ENCODE measurements at places on chromosomes 1 and 21.

DNA sequence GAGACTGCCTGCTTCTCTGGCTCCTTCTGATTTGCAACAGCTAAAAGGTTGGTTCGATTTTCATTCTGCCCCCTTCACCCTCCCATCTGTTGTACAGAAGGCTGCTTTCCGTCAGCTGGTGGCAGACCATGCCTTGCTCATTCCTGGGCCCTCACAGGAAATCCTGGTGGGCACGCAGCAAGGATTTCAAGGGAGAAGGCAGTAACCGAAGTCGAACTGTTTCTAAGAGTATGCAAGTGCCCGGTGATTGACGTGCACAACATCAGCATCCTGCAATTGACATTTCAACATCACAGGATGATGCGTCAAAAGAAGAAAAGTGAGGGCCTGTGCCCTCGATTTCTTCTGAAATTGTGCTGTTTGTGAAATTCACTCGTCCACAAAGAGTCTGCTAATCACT is 83.8 kb downstream of the PLPP3 start:
- no peak for DNase-seq

DNA sequence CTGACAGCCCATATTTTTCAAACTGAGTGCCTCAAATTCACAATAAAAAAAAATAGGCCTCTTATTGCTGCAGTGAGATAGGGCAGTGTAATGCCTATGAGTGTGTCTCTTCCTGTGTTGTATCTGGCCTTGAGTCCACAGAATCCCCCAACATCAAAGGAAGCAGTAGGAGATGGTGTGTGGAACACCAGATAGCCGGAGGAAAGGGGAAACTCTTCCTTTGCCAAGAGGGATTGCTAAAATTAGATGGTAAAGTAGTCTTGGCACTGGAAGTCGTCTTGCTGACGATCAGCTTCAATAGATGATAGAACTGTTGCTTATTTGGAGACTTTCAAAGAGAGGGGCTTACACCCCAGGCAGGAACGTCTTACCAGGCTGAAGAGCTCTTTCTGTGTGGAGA is 51.8 kb downstream of the RUNX1 start:
- DNase-seq: no peak

DNA sequence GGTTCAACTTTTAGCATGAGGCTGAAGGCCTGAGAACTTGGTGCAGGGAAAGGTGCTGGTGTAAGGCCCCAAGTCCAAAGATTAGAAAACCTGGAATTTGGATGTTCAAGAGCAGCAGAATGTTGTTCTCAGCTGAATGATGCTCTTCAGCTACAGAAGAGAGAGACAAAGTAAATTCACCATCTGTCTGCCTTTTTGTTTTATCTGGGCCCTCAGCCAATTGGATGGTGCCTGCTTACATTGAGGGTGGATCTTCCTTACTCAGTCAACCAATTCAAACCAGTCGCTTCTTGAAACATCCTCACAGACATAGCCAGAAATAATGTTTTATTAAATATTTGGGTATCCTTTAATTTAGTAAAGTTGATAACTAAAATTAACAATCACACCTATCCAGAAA is 748.2 kb upstream of the ADAMTS5 start:
- no peak for DNase-seq

DNA sequence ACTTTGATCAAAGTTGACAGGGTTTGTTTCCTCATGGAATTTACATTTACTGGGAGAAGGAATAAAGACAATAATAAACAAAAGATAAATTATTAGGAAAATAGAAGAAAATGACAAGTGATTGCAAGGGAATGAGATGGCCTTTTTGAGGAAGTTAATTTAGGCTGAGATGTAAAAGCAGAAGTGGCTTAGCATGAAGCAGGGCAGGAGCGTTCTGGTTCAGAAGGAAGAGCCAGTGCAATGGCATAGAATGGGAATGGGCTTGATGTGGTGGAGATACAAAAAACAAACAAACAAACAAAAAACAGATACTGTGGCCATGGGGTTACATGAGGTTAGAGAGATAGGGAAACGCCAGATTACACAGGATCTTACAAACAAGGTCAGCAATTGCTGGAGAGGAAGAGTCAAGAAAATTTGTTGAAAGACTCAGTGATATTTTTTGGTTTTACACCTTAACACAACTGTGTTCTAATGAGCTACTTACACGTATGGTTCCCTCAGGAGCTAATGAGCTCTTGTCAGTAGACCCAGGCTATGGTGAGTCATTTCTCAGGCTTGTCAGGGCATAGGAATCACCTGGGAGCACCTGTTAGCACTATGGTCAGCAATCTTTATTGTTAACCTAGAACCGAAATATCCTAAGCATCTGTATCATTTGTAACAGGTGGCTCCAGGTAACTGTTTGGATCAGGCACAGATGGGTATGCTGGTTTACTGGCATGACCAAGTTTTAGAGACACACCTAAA is 8.7 kb upstream of the CADM3 start:
- no peak for DNase-seq

DNA sequence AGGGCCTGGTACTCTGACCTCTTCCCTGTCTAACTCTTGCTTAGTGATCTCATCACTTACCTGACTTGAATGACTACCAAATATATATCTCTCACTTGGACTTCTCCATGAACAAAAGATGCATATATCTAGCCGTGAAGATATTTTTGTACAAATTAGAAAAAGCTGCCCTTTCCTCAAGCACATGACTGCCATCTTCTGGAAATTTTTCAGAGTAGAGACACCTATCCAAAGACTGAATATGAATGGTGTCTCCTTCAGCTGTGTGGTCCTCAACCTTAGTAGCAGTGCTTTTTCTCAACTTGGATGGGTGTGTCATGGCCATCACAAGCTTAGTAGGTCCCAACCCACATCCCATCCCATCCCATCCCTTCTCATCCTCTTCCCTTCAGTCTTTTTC is 142.3 kb downstream of the DNM3 start:
- no peak for DNase-seq

DNA sequence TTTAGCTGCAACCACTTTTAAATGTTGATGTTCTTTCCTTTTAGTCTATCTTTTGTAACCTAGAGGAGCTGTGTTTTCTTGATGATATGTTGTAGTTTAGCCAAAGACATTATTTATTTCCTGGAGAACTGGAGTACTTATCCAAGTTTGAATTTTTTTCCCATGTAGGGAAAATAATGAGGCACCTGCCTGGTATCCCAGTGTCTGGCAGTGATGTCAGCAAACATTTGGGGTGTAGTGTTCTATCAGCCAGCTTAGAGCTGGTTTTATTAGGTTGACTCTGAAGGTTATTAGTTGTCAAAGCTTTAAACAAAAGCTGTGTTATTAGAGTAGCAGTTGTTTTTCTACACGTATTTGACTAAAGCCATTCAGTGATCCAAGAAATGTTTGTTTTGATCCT is 3.2 kb downstream of the CTPS1 start:
- DNase-seq: no peak

GRCh38 chr1:55399346-55399745 is 184.2 kb upstream of the USP24 start:
- DNase-seq: no peak

DNA sequence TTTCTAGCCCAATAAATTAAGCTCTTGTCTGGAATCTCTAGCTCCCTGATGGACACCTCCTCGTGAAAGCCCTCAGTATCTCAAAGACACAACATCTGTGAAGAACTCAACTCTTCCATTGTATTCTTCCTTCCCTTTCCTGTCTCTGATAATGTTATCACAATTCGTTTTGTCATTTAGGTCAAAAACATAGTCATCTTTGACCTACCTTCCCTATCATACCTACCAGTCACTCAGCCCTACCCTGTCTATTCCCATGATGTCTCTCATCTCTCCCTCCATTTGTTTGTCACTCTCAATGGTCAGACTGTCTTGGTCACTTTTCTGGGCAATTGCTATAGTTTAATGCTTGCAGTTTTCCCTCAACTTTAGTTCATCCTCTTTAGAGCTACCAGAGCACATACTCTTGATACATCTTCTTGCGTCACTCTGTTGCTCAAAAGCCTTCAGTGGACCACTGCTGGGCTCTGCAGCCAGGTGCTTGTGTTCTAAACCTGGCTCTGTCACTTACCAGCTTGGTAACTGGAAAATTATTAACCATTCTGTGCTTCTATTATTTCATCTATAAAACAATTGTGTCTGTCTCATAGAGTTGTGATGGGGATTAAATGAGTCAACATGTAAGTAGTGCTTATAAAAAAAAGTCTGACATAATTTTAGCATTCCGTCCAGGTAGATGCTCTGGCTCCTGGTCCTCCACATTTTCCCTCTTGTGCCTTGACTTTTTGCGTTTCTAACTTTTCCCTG is 39.6 kb downstream of the DDR2 start:
- no peak for DNase-seq

DNA sequence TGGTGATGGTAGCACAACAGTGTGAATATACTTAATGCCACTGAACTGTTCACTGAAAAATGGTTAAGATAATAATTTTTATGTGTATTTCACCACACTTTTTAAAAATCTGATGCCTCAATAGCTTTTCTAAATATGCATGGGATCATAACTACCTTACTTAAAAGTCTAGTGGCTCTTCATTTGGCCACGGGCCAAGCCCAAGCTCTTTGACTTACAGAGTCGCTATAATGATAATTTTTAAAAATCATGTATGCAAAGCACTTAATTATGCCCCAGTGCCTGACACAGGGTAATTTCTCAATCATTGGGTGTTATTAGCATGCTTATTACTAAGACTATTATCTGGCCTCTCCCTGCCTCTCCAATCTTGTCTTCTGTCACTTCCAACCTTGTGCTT is 7.6 kb upstream of the CNN3 start:
- DNase-seq: no peak

GRCh38 chr1:235996048-235996785 is 68.7 kb downstream of the NID1 start:
- no peak for DNase-seq

GRCh38 chr1:1075148-1075935 is 1.2 kb upstream of the RNF223 start:
- no peak for DNase-seq

GRCh38 chr1:185570962-185571361 is 163.2 kb upstream of the HMCN1 start:
- DNase-seq: no peak

- no peak for DNase-seq
Observed at GRCh38 chr1:110696818-110697217, 22.1 kb upstream of the KCNA3 start.

DNA sequence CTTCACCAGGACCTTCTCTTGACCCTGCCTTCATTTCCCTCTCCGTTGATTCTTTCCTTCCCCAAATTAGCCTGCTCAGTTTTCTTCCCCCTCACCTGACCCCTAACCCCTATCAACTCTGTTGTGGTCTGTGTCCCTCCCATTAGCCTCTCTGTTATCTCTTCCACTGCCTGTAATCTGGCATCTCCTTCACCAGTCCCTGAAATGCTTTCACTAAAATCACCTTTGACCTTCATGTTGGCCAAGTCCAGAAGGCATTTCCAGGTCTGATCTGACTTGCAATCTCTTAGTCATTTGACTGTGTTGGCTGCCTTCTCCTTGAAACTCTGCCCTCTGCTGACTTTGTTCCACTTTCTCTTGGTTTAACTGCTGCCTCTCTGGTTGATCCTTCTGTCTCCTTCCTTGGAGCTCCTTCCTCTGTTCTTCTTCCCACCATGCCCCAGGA is 28.2 kb downstream of the ATP8B2 start:
- no peak for DNase-seq

GRCh38 chr1:30818568-30819243 is 61.1 kb upstream of the LAPTM5 start:
- no peak for DNase-seq

DNA sequence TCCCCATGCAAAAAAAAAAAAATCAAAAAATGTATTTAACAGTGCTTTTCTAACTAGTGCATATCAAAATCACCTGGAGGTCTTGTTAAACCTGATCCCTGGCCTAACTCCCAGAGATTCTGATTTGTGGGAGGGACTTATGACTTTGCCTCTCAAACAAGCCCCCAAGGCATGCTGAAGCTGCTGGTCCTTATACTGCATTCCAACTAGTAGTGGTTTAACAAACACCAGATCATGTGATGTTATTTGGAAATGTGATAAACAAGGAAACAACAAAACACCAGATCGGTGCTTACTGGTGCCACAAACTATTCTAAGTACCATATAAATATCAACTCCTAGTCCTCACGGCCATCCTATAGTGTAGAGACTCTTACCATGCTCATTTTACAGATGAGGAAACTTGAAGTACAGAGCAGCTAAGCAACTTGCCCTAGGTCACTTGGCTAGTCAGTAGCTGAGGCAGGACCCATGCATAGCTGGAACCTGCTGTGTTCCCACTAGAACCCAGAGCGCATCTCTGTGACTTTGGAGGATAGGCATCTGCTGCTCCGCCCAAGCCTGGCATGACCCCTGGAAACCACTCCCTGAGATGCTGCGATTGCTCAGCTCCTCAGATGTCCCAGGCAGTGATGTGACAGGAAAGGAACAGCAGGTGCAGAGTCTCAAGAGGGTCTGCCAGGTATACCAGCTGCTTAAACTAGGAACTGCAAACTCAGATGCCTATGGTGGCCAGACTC is 38.1 kb downstream of the SOX13 start:
- DNase-seq: no peak

DNA sequence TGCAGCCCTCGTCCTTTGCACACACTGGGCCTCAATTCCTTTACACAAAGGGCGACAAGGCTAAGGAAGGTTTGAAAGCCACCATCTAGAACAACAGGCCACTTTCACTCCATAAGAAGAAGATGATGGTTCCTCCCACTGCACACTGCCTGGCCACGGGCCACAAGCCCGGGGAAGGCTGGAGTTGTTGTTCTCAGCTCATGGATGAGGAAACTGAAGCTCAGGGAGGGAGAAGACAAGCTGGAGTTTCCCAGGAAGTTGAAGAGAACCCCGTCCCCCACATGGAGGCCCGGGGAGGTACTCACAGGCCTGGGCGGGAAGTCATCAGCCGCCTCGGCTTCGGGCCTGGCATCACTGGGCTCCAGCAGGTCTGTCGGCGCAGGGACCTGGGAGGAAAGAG is 24.6 kb upstream of the DDOST start:
- no peak for DNase-seq

- no peak for DNase-seq
Observed at GRCh38 chr1:31029026-31029425, 36.5 kb downstream of the PUM1 start.

DNA sequence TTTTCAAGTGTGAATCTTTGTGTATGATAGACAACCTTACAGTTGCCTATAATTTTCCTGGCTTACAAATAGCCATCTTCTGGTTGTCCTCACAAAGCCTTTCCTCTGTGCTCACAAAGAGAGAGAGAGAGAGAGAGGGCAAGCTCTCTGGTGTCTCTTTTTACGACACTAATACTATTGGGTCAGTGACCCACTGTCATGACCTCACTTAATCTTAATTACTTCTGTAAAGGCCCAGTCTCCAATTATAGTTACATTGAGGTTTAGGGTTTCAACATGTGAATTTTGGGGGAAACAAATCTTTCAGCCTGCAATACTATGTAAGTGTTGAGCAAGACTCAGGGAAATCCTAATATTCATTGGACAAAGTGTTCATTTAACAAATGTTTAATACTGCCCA is 167.4 kb upstream of the COL11A1 start:
- DNase-seq: no peak

GRCh38 chr1:211473823-211474222 is 18.1 kb downstream of the RD3 start:
- no peak for DNase-seq

GRCh38 chr1:156627313-156627880 is 8.2 kb downstream of the HAPLN2 start:
- DNase-seq: no peak

- DNase-seq: no peak
Observed at GRCh38 chr1:48500541-48501450, 28.8 kb upstream of the SPATA6 start.
